Progenitor cell of endocrine pancreas (in vitro differentiated cells): ENCODE measurements at places on chromosomes 5 and 9.

- DNase-seq, result no peak
Observed at GRCh38 chr5:152144556-152144955, 219.9 kb upstream of the GLRA1 start.

GRCh38 chr5:79236362-79236969, 535 bp downstream of the JMY start:
- peak; percentile 43 for DNase-seq

DNA sequence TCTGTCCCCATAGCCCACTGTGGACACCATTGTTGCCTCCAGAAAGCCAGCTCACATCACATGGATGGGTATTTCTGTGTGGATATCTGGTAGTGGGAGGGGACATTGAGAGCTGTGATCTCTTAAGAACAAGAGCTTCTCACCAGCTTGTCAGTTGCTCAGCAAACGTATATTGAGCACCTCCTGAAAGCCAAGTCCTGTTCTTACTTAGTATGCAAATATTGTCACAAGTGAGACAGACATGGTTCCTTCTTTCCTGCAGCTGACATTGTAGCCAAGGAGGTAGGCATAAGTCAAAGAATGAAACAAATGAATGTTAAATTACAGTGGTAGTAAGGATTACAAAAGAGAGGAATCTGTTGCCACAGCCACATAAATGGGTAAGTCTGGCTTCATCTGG, 3.8 kb downstream of the TCOF1 start:
- no peak for DNase-seq

DNA sequence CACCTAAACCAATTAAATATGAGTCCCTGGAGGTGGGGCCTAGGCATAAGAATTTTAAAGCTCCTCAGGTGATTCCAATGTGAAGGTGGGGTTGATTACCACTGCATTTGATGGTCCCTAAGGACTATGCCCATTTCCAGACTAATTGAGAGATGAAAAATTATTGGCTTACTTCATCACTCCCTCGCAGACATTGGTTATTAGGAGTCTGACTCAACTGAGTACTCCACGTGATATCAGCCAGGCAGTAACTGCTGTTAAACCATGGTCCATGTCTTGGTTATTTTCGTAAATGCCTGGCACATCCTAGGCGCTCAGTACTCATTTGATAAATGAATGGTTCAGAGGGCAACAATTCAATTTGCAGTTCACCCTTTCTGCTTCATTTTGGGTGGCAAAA, 54.5 kb downstream of the PUM3 start:
- no peak for DNase-seq

DNA sequence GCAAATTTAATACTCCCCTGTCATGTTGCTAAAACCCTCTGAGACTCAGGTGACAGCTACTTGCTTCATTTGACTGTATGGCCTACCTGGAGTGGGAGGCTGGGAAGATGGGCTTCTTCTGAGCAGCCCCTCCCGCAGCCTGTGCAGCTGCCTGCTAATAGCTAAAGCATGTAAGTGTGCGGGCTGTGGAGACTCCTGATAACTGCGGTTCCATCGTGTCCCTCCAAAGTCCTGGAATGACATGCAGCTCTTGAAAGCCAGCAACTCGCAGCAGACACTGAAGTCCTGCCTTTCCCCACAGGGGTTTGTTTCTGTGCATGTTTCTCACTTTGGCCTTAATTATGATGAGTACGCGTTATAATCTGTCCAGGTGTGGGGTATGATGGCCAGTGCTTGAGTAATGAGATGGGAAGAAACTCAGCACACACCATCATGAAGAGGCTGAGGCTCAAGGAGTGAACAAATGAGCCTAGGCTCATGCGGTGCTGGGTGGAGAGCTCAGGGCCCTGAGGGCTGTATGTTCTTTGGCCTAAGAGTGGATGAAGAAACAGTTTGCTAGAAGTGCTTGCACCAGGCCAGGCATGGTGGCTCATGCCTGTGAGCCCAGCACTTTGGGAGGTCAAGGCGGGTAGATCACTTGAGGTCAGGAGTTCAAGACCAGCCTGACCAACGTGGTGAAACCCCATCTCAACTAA, 119.1 kb downstream of the DOCK2 start:
- DNase-seq, result no peak

- peak; percentile 1 for DNase-seq
Observed at GRCh38 chr5:378976-379742, 57.6 kb downstream of the AHRR start.

DNA sequence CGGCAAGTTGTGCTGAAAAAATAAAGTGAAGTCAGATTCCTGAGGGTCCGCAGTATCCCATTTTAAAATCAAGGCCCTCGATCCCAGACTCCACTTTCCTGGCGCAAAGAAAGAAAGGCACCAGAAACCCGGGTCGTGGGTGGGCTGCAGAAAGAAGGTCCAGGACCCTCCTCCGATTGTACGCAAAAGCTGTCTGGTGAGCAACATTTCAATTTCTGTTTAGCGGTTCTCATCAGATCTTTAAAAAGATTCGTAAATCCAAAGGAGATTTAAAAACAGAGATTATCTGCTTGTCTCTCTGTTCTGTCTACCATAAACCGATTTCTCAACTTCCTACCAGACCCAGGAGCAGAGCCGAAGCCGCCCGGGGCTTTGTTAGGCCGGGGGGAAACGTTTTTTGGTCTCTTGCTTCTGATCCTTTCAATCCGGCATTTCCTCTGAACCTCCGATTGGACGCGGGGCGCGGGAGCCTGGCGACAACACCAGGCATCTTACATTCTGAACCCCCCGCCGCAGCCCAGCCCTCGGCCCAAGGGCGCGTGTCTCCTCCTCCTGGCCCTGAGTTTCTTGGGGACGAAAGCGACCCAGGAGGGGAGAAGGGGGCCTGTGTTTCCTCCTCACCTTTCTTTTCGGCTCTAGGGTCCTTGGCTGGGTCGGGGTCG, 746 bp downstream of the NKX2-5 start:
- DNase-seq, result no peak

- DNase-seq, result no peak
Observed at GRCh38 chr5:172739375-172739774, 31.6 kb downstream of the DUSP1 start.

GRCh38 chr5:14913096-14913495, 41.5 kb upstream of the ANKH start:
- no peak for DNase-seq

GRCh38 chr5:113050721-113051382, 74.3 kb downstream of the DCP2 start:
- no peak for DNase-seq

DNA sequence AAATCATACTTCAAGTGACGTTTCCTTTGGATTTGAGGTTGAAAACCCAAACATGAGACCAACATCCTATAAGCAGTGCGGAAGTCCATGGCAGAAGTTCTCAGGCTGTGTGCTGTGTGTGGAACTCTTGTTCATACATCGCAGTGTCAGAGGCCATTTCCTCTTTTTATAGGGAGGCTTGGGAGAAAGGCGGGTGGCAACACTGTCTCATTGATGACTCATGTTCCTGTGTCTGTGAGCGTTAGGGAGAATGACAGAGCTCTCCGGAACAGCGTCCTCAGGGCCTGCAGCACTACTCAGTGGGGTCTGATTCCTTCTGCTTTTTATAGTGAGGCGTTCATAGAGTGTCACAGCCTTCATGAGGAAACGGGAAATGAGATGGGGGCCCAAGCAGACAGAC, 98.8 kb upstream of the BASP1 start:
- DNase-seq, result no peak

DNA sequence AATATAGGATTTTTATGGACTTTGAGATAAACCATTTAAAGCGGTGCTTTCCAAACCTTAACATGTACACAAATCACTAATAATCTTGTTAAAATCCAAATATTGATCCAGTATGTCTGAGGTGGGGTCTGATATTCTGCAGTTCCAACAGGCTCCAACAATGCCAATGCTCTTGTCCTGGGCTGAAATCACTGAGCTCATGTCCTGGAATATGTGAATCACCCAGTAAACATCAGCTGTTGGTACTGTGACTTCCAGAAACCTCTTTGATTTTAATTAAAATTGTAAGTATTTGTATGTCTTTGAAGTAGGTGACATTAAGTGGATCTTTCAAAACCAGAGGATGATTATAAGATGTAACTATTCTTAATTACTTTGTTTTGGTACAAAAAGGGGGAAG, 52.8 kb upstream of the CAST start:
- no peak for DNase-seq

- no peak for DNase-seq
Observed at GRCh38 chr5:159330131-159330800, at the start of gene IL12B. TSS of gene IL12B (minus strand) at chr5:159330487. CDS start at chr5:159326782, 3,705 bp downstream.

DNA sequence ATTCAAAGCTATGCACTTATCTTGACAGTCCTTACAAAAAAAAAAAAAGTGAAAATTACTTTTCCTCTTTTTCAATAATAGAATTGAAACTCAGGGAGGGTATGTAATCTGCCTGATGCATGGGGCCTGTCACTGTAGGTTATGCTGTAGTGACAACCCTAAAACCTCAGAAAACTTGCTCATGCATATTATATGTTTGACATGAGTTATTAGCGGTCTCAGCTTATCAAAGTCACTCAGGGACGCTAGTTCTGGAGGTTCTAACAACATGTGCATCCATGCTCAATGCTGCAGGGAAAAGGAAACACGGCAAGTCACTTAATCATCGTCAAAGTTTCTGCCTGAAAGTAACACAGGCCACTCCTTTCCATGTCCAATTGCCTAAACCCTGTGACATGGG, 78.4 kb upstream of the TMEM252 start:
- DNase-seq, result no peak

- no peak for DNase-seq
Observed at GRCh38 chr5:87877023-87877422, 391.6 kb downstream of the TMEM161B start.
